ENCODE measurements at places on chromosomes 7 and 10.

DNA sequence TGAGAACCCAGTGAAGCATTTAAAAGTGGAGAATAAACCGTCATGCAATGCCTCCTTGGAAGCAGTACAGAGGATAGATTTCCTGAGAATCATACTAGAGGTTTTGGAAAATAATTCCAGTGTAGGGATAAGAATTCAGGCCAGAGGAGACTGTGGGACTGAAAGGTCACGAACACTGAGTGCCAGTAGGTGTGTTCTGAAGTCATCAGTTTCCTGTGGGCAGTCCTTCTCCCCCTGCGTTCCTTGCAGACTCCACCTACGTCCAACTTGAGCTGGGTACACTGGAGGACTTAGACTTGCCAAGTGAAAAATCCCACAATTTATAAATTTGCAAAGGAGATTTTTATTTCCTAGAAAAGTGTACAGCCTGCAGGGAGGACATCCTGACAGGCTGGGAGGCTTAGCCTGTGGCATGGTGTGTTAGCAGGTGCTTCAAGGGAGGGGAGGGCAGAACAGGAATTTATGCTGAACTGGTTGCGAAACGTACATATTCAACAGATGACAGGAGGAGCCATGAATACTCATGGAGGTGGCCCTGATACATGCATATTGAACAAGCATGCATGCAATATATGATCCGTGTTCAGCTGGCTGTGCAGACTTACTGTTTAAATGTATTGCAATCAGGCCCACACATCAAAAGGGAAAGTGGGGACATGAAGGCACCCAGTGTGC is 72.9 kb upstream of the POM121L12 start:
- no peak for DNase-seq

DNA sequence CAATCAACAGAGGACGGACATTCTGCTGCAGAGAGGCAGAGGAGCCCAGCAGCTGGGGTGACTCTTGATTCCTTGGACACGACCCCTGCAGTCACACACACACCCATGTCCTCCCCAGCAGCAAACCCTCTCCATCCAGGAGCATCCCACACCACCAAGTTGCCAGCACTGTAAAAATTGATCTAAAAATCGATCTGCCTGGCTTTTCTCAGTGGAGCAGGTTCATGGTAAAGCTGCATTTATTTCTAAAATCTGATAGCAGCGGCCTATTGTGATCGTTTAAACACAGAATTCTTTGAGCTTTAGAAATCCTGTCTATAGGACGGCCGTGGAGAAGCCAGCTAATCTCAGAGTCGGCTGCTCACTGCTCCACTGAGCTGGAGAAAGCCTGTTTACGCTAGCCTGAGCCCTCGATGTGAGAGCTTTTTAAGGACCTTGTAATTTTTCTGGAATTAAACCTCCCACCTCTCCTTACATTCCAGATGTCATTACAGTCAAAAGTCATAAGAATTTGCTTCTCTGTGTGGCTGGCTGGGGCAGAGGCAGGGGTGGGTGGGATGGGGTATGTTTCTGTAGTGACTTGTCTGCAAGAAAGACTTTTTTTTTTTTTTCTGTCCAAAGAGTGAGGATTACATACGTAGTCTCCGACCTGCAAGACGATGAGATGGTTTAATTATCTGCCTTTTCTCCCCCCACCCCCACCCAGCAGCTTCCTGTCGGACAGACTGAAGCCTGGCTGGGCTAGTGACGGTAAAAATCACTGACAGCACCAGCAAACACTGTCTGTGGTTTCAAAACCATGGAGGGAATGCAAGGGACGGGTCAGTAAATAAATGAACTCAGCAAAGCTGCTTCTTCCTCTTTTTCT is 31.6 kb downstream of the TRIM8 start:
- no peak for DNase-seq

DNA sequence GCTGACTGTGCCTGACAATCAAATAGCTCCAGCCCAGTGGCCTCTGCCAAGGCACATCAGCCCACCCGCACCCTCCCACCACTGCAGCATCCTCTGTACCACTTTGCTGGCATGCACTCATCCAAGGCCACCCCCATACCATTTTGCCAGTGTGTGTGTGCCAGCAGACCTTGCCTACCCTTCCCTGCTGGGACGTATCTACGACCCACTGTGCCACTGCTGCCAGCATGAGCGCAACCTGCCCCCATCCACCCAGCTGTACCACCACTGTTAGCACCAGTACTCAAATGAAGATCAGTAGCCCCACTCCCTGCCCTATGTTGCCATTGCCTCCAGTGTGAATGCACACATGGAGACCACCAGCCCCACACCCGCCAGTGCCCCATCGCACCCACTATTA is 149.4 kb upstream of the PTN start:
- no peak for DNase-seq

DNA sequence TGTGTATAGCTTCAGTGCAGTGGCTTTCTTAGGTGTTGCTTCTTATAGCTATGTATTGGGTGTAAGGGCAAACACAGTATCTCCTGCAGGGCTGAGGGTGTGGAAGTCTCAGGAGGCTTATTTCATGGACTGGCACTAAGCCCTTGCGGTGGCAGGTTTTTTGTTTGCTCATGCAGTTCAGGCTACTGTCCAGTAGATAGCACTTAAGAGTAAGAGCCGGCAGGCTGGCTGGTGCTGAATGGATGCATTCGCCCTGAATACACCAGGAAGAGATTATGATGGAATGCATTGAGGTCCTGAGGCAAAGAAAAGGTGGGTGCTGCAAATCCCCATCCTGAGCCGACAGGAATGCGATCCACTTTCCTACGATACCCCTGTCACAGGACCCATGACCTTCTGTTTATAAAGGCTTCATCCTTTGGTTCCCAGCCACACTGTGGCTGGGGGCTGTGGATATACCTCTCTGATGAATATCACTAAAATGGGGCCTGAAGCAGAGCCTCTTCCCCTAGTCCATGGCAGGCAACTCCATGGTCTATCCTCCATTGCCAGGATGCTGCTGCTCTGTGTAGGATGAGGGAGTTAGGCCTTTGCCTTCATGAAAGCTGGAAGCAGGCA is 44.9 kb downstream of the ANXA8 start:
- DNase-seq, result no peak

DNA sequence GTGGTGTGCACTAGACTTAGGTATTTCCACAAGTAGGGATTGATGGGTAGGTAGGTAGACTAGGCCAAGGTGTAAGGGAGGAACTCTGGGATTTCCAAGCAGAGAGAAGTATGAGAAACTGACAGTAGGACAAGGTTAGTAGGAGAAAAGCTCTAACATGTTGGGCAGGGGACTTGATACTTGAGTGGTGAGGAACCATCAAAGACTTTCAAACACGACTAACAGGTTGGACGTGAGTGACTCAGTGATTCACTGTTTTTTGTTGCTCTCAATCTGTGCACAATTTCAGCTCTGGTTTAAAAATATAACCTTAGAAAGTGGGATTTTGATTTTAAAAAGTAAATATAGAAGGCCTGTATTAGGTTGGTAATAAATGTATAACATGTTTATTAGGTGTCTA is 44.4 kb downstream of the KLHDC10 start:
- no peak for DNase-seq

- no peak for DNase-seq
Observed at GRCh38 chr10:124474514-124475070, 13.0 kb downstream of the LHPP start.

- no peak for DNase-seq
Observed at GRCh38 chr10:31876652-31877352, 51.8 kb downstream of the ARHGAP12 start.

- DNase-seq, result no peak
Observed at GRCh38 chr7:148905093-148905666, 21.1 kb upstream of the EZH2 start.
